ENCODE measurements at places on chromosomes 2 and 18. TPM values are rescaled to one million over a fixed set of nuclear protein-coding genes. Genes with fewer than 3 reads are reported as not detected.

Gene ADCYAP1
- 1.1 TPM for polyA plus RNA-seq

Gene KANSL3
- polyA plus RNA-seq, result 37.1 TPM

GRCh38 chr2:219525533-219526232 is 11.4 kb downstream of the ASIC4 start:
- no peak for DNase-seq

DNA sequence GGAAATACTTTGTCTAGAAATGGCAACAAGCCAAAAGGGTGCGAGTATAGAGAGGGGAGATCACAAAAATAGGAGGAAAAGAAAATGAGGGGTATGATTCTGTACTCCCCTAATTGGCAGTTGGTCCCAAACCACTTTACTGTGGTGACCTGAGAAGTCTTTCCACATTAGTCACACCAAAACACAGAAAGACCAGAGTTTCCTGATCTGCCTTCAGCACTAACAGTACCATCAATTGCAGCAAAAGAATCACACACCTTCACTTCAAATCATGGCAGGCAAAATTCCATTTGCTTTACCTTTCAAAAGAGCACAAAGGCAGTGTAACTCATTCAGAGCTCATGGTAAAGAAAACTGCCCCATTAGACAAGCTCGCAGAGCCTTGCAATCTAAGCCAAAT is 86.8 kb downstream of the ALK start:
- no peak for DNase-seq

DNA sequence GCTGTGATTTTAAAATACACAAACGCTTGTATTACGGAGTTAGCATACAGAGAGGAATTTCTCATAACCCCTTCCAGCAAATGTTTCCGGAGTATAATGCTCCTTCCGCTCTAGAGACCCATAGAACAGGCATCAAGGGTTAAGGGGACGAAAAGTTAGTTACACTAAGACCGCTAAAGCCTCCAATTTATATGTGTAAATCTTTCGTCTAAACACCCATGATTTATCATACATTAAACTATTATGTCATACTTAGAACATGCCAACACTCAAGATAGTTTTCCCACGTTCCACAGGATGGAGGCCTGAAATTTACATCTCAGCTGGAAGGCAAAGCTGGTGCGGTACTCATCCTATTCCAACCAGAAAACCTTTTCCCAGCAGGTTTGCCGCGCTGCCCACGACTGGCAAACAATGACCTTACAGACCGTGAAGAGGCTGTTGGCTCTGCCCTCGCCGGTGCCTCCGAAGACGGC is 650 bp downstream of the ORMDL1 start:
- no peak for DNase-seq

GRCh38 chr2:176454893-176455815 is 185.9 kb downstream of the MTX2 start:
- DNase-seq, result peak; percentile 93

- no peak for DNase-seq
Measured at GRCh38 chr2:109335631-109336176, 206.7 kb downstream of the SH3RF3 start.

- DNase-seq, result peak; percentile 60
Measured at GRCh38 chr2:48589170-48589767, 28.4 kb upstream of the GTF2A1L start.

Gene DSC1
- not detected for polyA plus RNA-seq

DNA sequence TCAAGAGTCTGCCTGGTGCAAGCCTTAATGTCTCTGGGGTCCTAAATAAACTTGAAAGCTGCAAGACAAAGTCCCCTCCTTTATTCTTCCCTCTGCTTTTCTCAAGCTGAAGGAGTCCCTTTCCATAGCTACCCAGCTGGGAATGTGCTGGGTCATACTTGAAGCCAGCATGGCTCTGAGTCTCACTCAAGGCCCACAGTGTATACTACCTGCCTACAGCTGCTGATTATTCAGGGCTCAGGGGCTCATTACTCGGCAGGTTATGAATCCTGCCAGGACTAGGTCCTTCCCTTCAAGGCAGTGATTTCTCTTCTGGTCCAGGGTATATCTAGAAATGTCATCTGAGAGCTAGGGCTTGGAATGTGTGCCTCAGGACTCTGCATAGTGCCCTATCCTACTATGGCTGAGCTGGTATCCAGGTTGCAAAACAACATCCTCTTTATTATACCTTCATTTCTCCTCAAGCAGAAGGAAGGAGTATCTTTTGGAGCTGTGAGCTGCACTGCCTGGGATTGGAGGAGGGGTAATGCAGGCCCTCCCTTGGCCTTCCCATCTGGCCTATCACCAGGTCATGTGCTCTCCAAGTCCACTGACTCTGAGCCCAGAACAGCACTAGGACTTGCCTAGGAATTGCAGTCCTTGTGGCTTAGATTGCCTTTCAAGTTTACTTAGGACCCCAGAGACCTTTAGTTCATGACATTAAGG is 22.3 kb downstream of the IL1RN start:
- no peak for DNase-seq

GRCh38 chr2:72033636-72034035 is 114.0 kb downstream of the CYP26B1 start:
- DNase-seq, result no peak

Gene CD28
- polyA plus RNA-seq, result not detected

Gene SRD5A2
- 0.08 TPM for polyA plus RNA-seq

- no peak for DNase-seq
Measured at GRCh38 chr2:23219666-23220065, 165.3 kb upstream of the KLHL29 start.

DNA sequence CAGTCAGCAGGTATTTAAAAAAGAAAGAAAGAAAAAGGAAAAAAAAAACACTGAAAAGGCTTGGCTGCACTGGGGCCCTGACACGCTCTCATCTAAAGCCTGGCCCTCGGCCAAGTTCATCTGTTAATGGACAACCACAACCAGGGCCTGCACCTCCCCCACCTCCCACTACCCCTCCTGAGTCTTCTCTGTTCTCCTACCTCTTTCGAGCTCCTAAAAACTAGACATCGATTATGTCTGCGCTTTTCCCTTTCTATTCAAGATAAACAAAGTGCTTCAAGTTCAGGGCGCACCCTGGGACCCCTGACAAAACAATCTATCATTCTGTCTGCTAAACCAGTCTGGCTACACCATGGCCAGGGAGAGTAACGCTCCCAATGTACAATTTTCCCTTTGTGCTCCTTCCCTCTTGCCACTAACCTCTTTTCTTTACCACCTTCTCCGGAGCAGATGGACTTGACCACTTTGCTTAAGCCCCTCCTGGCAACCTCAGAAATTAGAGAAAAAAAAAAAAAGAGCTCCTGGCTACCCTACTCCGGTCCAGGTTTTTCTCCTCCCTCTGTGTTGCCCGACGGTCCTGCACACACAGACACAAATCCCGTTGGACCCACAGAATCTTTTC is 22.7 kb downstream of the BCL11A start:
- DNase-seq, result no peak

DNA sequence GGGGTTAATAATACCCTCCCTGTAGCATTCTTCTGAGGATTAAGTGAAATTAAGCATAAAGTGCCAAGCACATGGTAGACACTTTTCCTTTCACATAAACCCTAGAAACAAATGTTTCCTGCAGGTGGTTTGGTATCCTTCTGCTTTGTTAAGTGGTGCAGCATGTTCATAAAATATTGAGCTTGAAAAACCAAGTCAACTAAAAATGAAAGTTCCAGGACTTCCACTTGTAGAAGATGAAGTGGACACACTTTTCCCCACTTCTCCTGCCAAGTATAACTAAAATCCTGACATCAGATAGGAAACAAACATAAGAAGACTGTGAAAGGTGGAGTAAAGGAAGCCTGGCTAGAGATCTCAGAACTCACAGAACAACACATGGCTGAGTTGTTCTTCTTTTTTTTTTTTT is 90.5 kb downstream of the COLEC12 start:
- DNase-seq, result no peak

- no peak for DNase-seq
Measured at GRCh38 chr18:58579561-58580047, 49.3 kb downstream of the ALPK2 start.

DNA sequence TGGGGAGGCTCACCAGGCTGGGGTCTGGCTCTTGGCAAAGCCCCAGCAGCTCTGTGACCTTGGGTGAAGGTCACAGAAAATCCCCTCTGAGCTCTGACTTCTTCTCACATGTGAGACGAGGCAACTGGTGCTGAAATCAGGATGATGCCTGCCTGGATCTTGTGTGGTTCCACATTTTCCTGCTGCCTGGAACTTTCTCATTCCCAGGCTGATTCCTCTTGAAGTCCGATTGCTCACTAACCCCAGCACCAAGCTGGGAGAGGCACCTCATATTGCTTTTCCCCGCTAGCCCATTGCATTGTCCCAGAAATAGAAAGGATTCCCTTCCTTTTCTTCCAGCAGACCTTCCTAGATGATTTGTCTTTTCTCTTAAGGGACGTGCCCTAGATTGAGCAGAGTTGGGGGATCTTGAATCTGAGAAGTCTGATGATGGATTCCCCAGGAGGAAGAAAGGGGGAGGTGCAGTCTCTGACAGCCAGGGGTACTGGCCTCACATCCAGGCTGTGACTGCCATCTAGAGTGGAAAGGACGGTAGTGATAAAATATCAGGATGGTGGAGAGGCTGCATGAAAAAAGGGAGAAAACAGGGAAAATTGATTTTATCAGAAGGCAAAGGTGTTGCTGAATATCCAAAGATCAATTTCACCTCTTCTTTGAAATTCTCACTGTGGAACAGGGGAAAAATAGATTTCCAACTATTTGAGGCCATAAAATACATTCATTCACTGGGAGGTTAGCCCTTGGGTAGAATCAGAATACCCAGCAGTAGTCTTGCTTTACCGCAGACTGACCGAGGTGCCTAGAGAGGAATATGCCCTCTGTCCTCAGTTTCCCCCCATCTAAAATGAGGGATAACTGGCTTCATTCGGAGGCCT is 96.3 kb downstream of the FAM210A start:
- DNase-seq, result peak; percentile 78

GRCh38 chr18:12271376-12272235 is 17.4 kb downstream of the CIDEA start:
- DNase-seq, result peak; percentile 87

DNA sequence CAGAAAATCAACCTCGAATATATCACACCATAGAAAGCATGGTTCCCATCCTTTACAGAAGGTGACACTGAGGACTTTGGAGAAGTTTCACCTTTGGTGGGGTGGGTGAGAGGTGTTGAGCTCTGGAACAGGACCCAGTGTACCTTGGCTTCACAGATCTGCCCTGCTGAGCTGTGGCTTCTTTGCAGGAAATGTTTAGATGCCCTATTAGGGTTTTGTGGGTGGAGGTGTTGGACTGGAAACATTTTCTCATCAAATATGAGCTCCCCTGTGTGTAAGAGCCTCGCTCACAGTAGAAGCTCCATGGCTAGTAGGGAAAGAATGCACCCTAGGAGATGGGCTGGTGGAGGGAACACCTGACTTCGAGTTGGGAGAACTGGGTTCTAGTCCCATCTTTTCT is 55.6 kb downstream of the RPL37A start:
- DNase-seq, result no peak

- DNase-seq, result no peak
Measured at GRCh38 chr2:37281916-37282315, 42.7 kb downstream of the PRKD3 start.

DNA sequence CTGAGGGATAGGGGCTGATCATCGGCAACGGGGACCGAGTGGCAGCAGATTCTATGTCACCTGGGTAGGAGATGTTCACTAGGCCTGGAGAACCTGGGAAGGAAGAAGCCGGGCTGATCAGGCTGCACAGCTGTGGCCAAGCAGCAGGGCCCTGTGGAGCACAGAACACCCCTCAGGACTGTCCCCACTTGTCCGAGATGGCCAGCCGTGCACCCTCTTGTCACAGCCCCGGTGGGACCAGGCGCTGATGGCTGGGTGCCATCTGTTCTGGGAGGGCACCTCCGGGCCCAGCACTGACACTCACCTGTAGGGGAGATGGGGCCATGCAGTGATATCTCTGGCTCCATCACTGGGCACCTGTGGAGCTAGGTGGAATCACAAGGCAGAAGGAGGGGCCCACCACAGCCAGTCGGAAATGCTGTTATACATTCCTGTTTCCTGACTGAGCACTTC is 217.9 kb upstream of the RAB6C start:
- DNase-seq, result no peak

- DNase-seq, result no peak
Measured at GRCh38 chr2:29662861-29663260, 258.5 kb downstream of the ALK start.

Gene CRYGC
- not detected for polyA plus RNA-seq

DNA sequence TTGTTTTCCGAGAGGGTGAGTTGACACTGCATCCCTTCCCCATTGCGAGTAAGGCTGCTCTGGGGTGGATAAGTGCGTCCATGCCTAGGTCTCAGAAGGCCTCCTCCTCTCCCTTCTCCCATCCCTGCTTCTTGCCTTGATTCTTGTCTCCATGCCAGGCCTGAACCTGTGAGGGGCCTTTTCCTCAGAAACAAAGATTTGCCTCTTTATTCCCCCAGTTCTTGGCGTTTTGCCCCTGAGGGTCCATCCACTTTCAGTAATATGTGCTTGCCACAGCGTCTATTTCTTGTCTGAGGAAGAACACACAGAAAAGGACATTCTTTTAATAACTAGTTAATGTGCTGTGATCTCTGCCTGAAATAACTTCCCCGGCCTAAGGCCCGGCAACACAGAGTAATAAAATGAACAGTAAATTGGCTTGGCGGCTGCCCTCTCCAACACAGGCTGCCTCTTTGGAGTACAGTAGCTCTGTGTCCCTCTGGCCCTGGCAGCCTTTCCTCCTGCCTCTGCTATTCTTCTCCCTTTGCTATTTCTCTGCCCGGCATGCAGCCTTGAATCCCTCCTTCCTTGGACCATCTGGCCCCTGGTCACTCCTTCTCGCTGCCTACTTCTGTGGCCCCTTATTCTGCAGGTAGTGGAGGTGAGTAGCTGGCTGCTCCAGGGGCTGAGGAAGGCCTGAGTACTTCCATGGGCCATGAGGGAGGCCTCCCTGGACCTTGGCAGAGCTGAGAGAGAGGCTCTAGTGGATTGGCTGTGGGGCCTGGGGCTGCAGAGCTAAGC is 4.4 kb downstream of the EHD3 start:
- no peak for DNase-seq

DNA sequence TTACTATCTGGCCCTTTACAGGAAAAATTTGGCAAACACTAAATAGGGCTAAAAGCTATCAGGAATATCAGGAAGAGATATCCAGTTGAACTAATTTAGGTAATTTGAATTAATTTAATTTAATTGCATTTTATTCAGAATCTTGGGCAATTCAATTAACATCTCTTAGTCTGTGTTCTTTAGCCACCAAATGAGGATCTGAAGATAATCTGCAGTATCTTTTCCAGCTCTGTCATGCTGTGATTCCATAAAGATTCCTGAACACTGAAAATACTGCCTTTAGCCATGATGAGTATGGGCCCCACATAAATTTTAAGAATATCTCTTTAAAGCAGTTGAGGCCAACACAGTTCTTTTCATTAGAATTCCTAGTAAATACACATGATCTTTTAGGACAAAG is 1671.1 kb upstream of the NXPH2 start:
- no peak for DNase-seq

DNA sequence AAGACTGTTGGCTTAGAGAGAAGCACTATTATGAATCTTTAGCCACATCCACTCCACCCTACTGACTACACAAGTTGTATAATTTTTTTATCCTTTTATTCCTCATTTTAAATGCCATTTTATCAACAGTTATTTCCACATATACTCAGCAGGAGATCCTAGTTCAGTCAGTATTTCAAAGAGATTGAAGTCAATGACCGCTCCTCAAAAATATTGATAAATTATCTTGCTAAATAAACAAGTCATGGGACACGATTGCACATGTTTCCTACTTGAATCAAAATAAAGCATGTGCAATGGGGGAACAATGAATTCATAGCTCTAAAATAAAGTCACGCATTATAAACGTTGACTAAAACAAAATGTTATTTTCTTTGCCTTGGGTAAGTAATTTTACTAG is 496.5 kb downstream of the LRRTM4 start:
- DNase-seq, result no peak
